MCF 10A (cell line): ENCODE measurements at places on chromosomes 1 and 21. TPM values are rescaled to one million over a fixed set of nuclear protein-coding genes. Genes with fewer than 3 reads are reported as not detected.

GRCh38 chr1:230261928-230262650, 164.0 kb downstream of the PGBD5 start:
- peaks cover 76% of the 10 kb centered on the region for H3K36me3 ChIP-seq
- no peak overlapping the region for H3K27ac ChIP-seq
- no peaks in the 10 kb centered on the region for H3K4me1 ChIP-seq
- no peak for DNase-seq
- H3K4me3 ChIP-seq: no peak overlapping the region

DNA sequence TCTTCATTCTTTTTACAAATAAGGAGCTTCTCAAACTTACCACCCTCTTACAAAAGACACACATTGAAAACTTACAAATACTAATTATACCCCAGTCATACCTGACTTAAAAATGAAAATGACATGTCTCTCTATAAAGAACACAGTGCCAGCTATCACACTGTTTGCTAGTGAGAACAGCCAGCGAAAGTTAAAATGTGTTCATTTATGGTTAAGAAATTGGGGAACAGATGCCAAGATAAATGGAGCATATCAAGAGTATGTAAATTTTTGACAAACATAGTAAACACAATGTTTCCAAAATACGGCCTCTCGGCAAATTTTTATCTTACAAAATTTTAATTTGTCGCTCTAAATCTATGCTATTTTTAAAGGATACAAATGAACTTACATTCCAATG, 1422.9 kb downstream of the KCNT2 start:
- H3K4me3 ChIP-seq: no peak overlapping the region
- no peak overlapping the region for H3K27ac ChIP-seq
- H3K36me3 ChIP-seq: no peaks in the 10 kb centered on the region
- no peak for DNase-seq
- H3K4me1 ChIP-seq: no peaks in the 10 kb centered on the region
- H3K27me3 ChIP-seq: no peaks in the 10 kb centered on the region

- H3K27me3 ChIP-seq: peaks cover 50% of the 10 kb centered on the region
- H3K4me1 ChIP-seq: no peaks in the 10 kb centered on the region
- H3K36me3 ChIP-seq: no peaks in the 10 kb centered on the region
- H3K27ac ChIP-seq: no peak overlapping the region
- no peak for DNase-seq
- H3K4me3 ChIP-seq: no peak overlapping the region
These were observed 402.0 kb downstream of the MATN1 start for GRCh38 chr1:30321246-30321910.

- no peaks in the 10 kb centered on the region for H3K27me3 ChIP-seq
- H3K36me3 ChIP-seq: peaks cover 74% of the 10 kb centered on the region
- H3K4me3 ChIP-seq: no peak overlapping the region
- peaks cover 4% of the 10 kb centered on the region for H3K4me1 ChIP-seq
- no peak overlapping the region for H3K27ac ChIP-seq
These were observed 28.3 kb downstream of the BACH1 start for GRCh38 chr21:29326914-29327554.

GRCh38 chr1:233090746-233091494, 140.5 kb downstream of the NTPCR start:
- H3K36me3 ChIP-seq: peaks cover 28% of the 10 kb centered on the region
- H3K4me1 ChIP-seq: peaks cover 12% of the 10 kb centered on the region
- H3K27ac ChIP-seq: peak overlapping the region; percentile 47
- peak; percentile 95 for DNase-seq
- H3K27me3 ChIP-seq: no peaks in the 10 kb centered on the region

GRCh38 chr1:108553905-108554304, 6.0 kb upstream of the EEIG2 start:
- H3K4me1 ChIP-seq: no peaks in the 10 kb centered on the region
- H3K27ac ChIP-seq: no peak overlapping the region
- H3K27me3 ChIP-seq: peaks cover 9% of the 10 kb centered on the region

DNA sequence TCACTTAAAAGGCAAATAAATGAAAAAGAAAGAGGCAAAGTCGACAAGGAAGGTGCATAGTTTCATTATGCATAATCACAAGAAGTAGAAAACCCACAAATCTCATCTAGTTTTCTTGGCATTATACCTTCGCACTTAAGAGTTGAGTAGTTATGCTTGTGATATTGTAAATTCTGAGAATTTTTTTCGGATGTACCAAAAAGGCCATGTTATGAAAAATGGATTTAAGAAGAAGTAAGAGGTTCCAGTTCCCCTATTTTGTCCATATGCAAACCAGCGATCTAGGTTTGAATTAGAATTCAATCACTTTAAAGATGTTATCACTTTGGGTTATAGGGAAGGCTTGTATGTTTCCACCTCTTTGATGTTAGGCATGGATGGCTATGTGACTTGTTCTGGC, 7.9 kb upstream of the ERICH3 start:
- no peak overlapping the region for H3K27ac ChIP-seq
- no peaks in the 10 kb centered on the region for H3K4me1 ChIP-seq
- H3K27me3 ChIP-seq: no peaks in the 10 kb centered on the region
- no peaks in the 10 kb centered on the region for H3K36me3 ChIP-seq
- no peak for DNase-seq
- no peak overlapping the region for H3K4me3 ChIP-seq

DNA sequence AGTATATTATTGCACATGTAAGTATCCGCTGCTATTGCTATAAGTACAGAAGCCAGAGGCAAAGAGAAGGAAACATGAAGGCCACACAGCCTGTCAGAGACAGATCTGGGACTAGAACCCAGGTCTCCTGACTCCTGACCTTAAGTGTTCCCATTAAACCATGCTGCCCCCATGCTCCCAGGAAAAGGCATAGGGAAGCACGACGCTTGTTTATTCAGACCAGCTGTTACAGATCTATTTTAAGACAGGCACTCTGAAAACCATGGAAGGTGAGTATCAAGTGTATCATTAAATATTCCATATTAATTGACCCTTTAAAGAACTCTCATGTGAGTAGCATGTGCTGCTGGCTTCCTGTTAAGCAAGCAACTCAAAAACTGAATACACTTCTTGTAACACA, 11.4 kb downstream of the VAV3 start:
- H3K4me3 ChIP-seq: no peak overlapping the region
- DNase-seq: no peak
- H3K36me3 ChIP-seq: no peaks in the 10 kb centered on the region
- no peaks in the 10 kb centered on the region for H3K4me1 ChIP-seq
- H3K27ac ChIP-seq: no peak overlapping the region

DNA sequence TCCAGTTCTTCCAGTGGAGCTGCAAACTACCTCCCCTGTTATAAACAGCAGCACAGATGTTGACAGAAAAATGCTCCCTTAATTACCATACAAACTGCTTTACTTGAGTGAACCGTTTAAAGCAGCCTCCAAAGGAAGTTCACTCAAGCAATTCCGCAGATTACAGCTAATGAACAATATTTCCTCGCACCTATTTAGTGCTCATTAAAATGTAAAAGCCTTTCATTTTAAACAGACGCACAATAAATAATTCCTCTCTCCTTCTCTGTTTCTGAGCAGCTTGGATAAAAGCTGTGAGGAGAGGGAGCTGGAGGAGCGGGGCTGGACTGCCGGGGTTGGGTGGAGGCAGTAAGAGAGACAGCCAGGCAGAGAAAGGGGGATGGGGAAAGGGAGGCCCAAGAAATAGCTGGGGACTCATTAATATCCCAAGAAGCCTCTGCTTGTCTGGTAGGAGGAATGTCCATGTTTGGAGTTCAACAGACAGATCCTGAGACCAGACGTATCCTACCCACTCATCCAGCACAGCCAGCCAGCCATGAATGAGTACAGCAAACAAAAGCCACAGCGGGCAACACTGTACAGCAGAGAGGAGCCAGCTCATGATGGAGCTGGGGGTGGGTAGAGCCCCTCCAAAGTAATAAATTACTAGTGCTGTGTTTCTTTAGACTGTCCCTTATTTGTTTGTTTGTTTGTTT, 227.7 kb downstream of the GPATCH2 start:
- H3K27me3 ChIP-seq: no peaks in the 10 kb centered on the region
- no peaks in the 10 kb centered on the region for H3K4me1 ChIP-seq
- no peak overlapping the region for H3K27ac ChIP-seq
- no peak overlapping the region for H3K4me3 ChIP-seq

DNA sequence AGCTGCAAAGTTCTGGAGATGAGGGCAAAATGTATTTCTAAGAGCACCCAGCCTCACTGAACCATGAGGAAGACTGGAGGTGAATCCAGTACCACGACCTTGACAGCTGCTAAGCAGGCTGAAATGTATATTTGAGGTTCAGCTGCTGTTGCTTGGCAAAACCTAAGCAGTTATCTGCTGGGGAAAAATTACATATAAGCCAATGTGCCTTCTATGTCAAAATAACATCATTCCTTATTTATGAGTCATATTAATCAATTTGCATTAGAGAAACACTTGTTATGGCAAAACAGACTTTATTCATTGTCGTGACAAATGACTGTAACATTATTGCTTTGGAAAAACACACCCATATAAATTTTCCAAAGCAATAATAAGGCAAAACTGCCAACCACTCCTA, 560.5 kb upstream of the NR5A2 start:
- DNase-seq: no peak
- no peak overlapping the region for H3K27ac ChIP-seq
- H3K4me3 ChIP-seq: no peak overlapping the region
- peaks cover 2% of the 10 kb centered on the region for H3K4me1 ChIP-seq

GRCh38 chr1:100683448-100684349, 35.8 kb upstream of the VCAM1 start:
- no peak for DNase-seq
- no peaks in the 10 kb centered on the region for H3K4me1 ChIP-seq
- H3K27me3 ChIP-seq: no peaks in the 10 kb centered on the region

GRCh38 chr1:151511636-151512215, 539 bp downstream of the CGN start:
- peaks cover 10% of the 10 kb centered on the region for H3K27me3 ChIP-seq
- H3K36me3 ChIP-seq: peaks cover 4% of the 10 kb centered on the region
- H3K4me1 ChIP-seq: peaks cover 28% of the 10 kb centered on the region
- peak overlapping the region; percentile 75 for H3K4me3 ChIP-seq
- H3K27ac ChIP-seq: no peak overlapping the region

- no peak overlapping the region for H3K4me3 ChIP-seq
- no peaks in the 10 kb centered on the region for H3K27me3 ChIP-seq
- no peaks in the 10 kb centered on the region for H3K4me1 ChIP-seq
- no peak for DNase-seq
- no peaks in the 10 kb centered on the region for H3K36me3 ChIP-seq
These were observed 409.9 kb upstream of the NFIA start for GRCh38 chr1:60672449-60672848.

DNA sequence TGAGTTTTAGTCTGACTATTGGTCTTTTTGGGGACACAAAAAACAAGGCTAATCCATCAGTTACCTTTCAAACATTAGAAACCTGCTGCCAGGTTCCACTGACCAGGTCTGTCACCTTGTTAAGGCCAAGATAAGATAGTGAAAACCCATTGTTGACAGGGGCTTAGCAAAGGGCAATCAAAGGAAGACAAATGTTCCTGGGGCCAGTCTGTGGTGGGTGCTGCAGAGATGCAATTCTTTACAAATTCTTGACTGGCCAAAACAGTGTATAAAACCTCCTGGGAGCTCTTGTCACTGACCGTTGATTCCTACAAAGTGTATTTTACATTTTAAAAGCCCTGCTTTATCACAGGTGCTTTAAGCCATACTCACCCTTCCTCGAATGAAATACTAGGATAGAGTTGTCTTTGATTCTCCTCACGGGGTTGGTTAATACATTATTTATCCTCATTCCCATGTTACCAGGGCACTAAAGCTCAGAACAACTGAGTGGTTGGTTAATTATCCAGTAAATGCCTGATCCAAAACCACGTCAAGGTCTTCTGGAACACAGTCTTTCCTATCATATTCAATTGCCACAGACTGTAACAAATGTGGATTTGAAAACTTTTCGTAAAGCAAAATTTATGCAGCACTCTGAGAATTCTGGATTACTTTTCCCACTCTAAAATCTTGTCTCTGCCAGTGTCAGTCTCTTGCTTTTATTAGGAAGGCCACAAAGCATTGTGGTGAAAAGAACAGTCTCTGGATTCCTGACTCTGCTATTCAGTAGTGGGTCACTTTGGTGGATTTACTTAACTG, 77.2 kb downstream of the NRIP1 start:
- no peaks in the 10 kb centered on the region for H3K27me3 ChIP-seq
- peaks cover 7% of the 10 kb centered on the region for H3K36me3 ChIP-seq
- H3K4me1 ChIP-seq: peaks cover 19% of the 10 kb centered on the region
- no peak overlapping the region for H3K27ac ChIP-seq
- H3K4me3 ChIP-seq: no peak overlapping the region

GRCh38 chr1:18794561-18794960, 64.9 kb downstream of the TAS1R2 start:
- peaks cover 5% of the 10 kb centered on the region for H3K4me1 ChIP-seq
- no peak overlapping the region for H3K4me3 ChIP-seq
- H3K27ac ChIP-seq: no peak overlapping the region
- no peaks in the 10 kb centered on the region for H3K36me3 ChIP-seq

DNA sequence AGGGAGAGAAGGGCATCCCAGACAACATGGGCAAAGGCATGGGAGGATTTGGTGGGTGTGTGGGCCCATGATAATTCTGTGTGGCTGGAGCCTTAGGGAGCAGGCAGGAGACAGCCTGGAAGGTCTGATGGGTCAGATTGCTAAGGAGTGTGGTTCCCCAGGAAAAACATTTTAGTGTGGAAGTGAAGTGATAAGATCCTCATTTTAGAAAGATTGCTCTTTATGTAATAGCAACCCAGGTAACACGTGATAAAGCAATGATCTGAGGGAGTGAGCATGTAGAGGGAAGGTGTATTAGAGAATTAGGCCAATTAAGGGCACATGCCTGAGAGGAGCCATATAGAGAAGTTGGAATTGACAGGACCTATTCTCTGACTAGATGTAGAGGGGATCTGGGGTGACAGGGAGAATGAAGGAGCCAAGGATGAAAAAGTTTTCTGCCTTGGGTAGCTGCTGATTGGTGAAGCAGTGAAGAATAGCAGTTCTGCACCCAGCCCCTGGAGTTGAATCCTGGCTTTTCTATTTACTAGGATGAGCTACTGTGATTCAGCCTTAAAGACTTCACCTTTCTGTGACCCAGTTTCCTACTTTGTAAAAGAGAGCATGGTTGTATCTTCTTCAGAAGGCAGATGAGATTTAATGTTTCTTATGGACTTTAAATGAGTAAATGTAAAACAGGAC, 18.7 kb upstream of the SLAMF6 start:
- DNase-seq: no peak
- peaks cover 7% of the 10 kb centered on the region for H3K4me1 ChIP-seq
- no peak overlapping the region for H3K4me3 ChIP-seq

DNA sequence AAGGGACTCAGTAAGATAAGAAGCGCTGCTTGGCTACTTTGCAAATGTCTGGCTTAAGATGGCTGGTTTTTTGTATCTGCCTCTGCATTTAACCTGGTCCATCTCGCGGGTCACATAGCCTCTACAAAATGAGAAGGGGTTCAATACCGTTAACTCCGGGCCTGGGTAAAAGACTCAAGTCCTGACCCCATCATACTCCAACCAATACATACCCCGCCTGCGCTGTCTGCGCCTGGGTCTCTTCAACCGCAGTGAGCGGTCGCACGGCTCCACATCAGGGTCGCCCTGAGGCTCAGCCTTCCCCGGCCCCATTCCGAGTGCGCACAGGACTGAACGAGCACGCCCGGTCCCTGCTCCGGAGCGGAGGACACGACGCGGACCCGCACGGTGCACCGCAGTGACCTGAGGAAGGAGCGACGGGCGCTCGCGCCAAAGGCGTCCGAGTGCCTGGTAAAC, 558 bp upstream of the PGD start:
- no peaks in the 10 kb centered on the region for H3K27me3 ChIP-seq
- no peak overlapping the region for H3K27ac ChIP-seq
- peaks cover 10% of the 10 kb centered on the region for H3K4me1 ChIP-seq
- peaks cover 19% of the 10 kb centered on the region for H3K36me3 ChIP-seq
- H3K4me3 ChIP-seq: peak overlapping the region; percentile 93

ISG15 gene
- total RNA-seq: 7.4 and 8.8 TPM in 2 replicates

RGS7 gene
- total RNA-seq: 0.42 and 0.61 TPM in 2 replicates

COL6A2 gene
- total RNA-seq: 0.61 and 1.9 TPM in 2 replicates

FHAD1 gene
- not detected in 2 replicates for total RNA-seq

AMY1A gene
- not detected in 2 replicates for total RNA-seq

YBEY gene
- total RNA-seq: 26.7 and 29.9 TPM in 2 replicates

HTR6 gene
- not detected in 2 replicates for total RNA-seq

TPTE gene
- not detected in 2 replicates for total RNA-seq

MEGF6 gene
- 12.9 and 14.3 TPM in 2 replicates for total RNA-seq

KIRREL1 gene
- 73.6 and 101 TPM in 2 replicates for total RNA-seq

PEAR1 gene
- 6.5 and 8.8 TPM in 2 replicates for total RNA-seq

NLRP3 gene
- total RNA-seq: 0.16 and 0.42 TPM in 2 replicates
